ENCODE measurements at places on chromosomes 13 and 19. TPM values are rescaled to one million over a fixed set of nuclear protein-coding genes. Genes with fewer than 3 reads are reported as not detected.

IRS2 gene
- 5.5 TPM for total RNA-seq

SBSN gene
- not detected for total RNA-seq

SCEL gene
- total RNA-seq = not detected

ZNF547 gene
- total RNA-seq = 6.7 TPM

MISP gene
- total RNA-seq = not detected

FSD1 gene
- total RNA-seq = 21.8 TPM

CPB2 gene
- total RNA-seq = not detected

CLEC4G gene
- not detected for total RNA-seq

WDR87 gene
- total RNA-seq = not detected

LYPD5 gene
- 2.0 TPM for total RNA-seq

APOE gene
- total RNA-seq = 12.9 TPM

ZNF460 gene
- 58.2 TPM for total RNA-seq

OR4F17 gene
- not detected for total RNA-seq

ZNF610 gene
- 3.3 TPM for total RNA-seq

ZNF415 gene
- total RNA-seq = 0.72 TPM

LHB gene
- total RNA-seq = not detected

CRB3 gene
- total RNA-seq = 3.5 TPM

CD33 gene
- 10.6 TPM for total RNA-seq

ZNF132 gene
- 7.3 TPM for total RNA-seq

ACP5 gene
- total RNA-seq = 32.0 TPM

DDA1 gene
- 46.7 TPM for total RNA-seq

TPTE2 gene
- total RNA-seq = not detected

LILRB4 gene
- 2.5 TPM for total RNA-seq

ADAT3 gene
- 9.3 TPM for total RNA-seq

RGS9BP gene
- total RNA-seq = 0.79 TPM

C1QTNF9B gene
- not detected for total RNA-seq

SIGLEC5 gene
- total RNA-seq = not detected

CEACAM8 gene
- not detected for total RNA-seq

C19orf38 gene
- total RNA-seq = 2.2 TPM
